ENCODE measurements at places on chromosomes 12 and 14.

GRCh38 chr12:19131025-19131444, 1.5 kb downstream of the PLEKHA5 start:
- DNase-seq, result no peak

GRCh38 chr12:55676707-55677106, 31.0 kb downstream of the ITGA7 start:
- DNase-seq, result no peak

DNA sequence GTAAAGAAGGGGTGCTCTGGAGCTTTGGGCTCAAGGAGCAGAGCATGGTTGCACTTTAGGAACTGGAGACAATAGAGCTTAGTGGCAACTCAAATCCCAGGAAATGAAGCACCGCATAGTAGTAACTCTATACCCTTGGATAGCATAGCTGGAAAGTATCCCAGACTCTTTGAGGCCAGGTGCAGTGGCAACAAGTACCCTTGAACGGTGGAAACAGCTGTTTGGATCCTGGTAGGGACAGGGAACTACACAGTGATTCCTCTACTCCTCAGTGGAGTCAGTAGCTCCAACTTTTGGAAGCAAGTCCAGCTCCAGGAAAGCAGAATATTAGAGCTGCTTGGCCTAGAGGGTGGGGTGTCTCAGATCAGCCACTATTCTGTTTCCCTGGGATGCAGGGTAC, 129.0 kb upstream of the WSCD2 start:
- DNase-seq, result no peak

DNA sequence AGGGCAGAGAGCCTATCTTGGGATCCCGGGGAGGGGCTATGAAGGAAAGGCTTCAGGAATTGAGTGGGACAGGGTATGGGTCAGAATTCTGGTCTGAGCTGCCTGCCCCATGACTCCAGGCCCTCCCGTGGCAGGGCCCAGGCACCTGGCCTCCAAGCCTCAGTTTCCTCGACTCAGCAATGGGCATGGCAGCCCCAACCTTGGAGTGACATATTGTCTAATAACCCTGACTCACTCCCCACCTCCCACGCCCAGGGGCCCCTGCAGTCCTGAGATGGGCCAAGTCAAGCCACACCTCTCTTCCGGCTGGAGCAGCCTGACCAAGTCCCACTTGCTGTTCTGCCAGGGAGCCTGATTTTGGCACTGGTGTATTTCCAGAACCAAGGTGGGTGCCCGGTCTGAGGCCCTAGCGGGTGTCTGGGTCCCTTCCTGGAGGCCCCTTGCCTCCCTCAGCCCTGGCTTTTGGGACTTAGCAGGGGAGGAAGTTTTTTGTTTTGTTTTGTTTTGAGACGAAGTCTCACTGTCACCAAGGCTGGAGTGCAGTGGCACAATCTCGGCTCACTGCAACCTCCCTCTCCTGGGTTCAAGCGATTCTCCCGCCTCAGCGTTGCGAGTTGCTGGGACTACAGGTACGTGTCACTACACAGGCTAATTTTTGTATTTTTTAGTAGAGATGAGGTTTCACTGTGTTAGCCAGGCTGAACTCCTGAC, 40.3 kb upstream of the RCOR1 start:
- no peak for DNase-seq
